ENCODE measurements at places on chromosomes 6 and 20.

GRCh38 chr6:96716221-96716620 is 121.1 kb downstream of the GPR63 start:
- no peak for DNase-seq

- DNase-seq = no peak
These were observed 28.6 kb downstream of the SLC23A2 start for GRCh38 chr20:4972506-4973251.

DNA sequence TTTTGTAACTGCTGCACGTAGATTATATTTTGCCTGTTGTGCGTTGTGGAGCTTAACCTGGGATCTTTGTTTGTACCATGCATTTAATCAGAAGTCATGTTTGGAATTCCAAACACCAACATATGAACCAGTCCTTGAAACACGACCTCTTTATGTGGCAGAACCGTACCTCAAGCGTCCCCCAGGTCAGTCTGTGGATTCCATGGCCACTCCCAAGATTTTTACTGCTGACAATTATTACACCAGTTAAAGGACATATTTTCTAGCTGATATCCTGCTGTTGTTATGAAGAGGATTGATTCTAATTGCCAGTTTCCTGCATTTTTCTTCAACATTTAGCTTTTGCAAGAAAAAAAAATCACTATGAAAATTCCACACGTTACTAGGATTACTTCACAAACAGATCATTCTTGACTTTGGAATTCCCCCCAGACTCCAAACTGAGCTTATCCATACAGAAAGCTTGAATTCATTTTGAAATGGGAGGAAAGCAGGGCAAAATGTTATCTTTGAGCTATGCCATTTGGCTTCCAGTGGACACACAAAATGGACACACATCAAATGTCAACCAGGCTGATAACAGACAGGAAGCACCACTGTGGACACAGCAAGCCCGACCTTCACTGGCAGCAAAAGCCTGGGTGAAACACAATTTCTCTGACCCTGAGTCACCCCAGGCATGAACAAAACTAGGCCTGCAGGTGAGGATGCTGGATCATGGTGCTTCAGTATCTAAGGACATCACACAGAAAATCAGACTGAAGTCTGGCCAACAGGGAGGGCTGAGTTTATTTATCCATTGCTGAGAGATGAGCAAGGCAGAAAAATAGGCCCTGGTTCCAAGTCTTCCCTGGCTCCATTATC is 542.9 kb upstream of the JAG1 start:
- no peak for DNase-seq

DNA sequence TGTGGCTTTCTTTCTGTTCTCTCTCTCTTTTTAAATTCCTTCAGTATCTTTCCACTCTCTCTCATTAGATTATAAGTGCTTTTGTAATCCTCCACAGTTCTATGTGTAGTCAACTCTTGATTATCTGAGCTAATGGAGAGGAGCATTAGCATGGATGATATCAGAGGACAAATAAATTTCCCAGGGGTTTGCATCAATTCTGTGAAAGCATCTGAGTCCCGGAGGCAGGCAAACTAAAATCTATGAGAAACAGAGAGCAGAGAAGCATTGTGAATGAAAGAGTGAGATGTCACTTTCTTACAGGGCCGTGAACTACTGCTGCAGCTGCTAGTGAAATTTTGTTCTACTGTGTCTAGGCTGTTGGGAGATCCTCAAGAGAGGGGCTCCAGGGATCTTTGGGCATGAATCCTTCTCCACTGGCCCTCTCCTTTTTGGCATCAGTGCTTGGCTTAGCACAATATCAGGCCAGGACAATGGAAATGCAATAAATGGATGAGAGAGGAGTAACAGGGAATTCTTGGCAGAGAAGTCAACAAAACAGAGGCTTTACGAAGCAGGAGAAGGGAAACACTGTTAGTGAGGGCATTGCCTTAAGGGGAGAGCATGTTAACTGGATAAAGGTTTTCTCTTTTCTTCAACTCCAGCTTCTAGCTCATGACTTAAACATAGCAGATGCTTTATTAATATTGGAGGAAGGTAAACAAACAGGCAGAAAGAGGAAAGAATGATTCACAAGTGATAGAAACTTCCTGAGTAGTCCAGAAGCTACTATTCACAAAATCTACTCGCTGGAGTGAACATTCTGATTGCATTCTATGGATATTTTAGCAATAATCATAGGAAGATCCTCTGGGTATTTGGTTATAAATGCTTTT is 847.0 kb upstream of the MAP3K7 start:
- no peak for DNase-seq

GRCh38 chr20:63041776-63042175 is 35.0 kb upstream of the BHLHE23 start:
- no peak for DNase-seq

DNA sequence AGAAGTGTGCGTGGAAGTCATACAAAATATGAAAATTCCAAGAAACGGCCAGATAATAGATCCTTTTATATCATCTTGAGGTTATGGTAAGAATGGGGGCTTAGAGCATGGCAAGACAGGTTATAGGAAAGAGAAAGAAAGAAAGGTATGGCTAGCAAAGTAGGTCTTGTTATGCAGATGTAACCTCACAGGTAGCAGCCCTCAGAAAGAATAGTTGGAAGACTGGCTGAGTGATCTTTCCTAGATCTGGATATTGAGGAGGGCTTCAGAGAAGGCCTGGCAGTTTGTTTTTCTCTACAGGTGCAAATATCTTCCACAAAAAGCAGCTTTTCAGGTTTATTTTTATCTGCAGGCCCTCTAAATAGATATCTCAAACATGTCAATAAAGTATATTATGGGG is 679.5 kb downstream of the KHDRBS2 start:
- no peak for DNase-seq

DNA sequence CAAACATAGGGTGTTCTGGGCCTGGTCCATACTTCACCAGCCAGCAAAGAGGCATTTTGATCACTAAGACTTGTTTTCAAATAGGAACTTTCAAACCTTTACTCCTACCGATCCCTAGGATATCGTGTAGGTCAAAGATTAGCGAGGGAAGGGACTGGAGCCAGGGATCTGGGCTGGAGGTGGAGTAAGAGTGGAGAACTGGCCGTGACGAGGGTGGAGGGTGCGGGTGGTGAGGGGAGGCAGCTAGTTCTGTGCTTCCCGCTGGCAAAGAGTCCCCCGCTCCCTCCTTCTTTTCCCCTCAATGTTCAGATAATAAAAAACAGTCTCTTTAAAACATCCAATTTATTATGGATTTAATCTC is 189.2 kb downstream of the FOXC1 start:
- DNase-seq = no peak

- DNase-seq = no peak
These were observed 13.4 kb downstream of the NAPB start for GRCh38 chr20:23407781-23408464.

- DNase-seq = no peak
These were observed 2.7 kb upstream of the MEI4 start for GRCh38 chr6:77650098-77650663.

GRCh38 chr6:156949376-156949775 is 172.2 kb downstream of the ARID1B start:
- DNase-seq = no peak

- no peak for DNase-seq
These were observed 551.2 kb downstream of the QKI start for GRCh38 chr6:163965426-163966348.

DNA sequence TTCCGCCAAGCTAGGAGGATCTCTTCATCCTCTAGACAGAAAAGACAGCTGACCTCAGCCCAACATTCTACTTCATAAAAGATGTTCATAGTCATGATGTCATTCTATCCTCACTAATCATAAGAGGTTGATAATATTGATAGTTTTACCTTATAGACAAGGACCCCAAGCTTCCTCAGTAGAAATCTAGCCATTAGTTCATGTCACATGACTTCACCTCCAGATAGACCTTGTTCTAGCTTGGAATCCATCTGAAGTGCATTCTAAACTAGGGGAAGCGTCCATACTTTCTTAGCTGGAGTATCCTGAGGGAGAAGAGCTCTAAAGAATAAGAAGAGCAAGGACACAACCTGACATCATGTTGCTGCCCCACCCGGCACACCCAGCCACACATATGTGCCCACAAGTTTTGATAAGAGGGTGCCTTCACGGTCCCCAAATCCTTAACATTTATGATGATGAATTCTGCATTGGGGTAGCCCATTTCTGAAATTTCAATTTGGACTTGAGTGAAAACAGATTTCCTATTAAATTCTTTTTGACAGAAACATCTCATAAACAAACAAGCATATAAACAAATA is 292.5 kb upstream of the STXBP5 start:
- no peak for DNase-seq

DNA sequence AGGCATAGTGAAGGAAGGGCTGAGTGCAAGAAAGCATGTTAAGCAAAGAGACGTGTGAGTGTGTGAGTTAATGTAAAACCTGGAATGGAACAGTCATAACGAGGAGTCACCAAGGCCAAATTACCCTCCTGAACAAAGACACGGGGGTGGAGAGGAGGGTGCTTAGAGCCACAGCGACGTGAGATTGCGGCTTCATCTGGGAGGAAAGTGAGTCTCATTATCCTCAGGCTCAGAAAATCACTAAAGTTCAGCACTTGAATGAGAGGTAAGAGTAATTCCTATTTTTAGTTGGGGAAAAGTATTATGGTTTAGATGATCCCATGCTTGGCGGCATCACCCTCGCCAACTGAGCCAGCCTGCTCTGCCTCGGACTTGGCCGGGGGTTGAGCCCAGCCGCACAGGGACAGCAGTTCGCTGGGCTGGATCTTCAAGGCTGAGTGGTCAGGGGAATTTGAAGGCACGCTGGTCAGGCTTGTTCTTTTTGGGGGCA is 136.6 kb downstream of the DTNBP1 start:
- DNase-seq = no peak

DNA sequence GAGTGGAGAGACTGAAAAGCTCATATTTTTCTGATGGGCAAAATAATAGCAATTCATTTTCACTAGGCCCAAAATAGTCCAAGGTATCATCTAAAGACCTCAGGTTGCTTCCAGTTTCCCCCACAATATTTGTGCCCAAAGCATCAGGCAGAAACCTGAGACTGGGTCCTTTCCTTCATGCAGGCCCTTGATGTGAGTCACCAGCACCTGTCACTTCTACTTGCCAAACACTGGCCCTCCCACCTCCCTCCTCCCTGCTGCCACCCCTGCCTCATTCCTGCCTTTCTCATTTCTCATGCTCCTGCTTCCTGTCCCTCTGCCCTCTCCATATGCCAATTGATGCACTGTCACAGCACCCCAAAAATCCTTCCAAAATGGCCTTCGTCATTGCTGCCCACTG is 230.4 kb upstream of the CST7 start:
- DNase-seq = no peak

DNA sequence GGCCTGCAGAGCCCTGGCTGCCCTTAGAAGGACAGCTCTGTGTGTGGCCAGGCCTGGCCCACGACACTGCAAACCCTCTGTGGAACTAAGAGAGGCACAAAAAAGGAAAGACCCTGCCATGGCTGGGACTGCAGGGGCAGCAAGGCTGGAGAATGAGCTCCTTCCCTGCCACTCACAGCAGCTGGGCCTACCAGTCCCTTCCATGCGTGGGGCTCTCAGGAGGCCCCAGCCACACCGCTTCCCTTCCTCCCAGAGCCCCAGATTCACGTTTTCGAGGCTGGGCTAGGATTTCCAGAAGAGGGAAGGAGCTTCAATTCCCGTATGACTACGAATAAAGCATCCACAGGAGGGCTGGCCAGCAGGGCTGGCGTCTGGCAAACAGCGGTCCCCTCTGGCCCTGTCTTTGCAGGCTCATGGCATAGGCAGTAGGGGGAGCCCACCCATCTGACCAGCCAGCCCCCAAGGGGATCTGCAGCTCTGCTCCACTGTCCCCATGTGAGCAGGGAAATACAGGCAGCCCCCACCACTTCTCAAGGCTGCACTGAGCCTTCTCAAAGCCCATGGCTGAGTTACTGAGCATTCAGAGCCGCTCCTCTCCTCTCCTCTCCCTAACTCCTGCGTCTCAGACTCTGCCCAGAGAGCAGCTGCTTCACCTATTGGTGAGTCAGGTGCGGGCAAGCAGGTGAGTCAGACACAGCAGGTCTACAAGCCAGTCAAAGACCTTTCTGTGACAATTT is 53.1 kb downstream of the NINL start:
- no peak for DNase-seq

DNA sequence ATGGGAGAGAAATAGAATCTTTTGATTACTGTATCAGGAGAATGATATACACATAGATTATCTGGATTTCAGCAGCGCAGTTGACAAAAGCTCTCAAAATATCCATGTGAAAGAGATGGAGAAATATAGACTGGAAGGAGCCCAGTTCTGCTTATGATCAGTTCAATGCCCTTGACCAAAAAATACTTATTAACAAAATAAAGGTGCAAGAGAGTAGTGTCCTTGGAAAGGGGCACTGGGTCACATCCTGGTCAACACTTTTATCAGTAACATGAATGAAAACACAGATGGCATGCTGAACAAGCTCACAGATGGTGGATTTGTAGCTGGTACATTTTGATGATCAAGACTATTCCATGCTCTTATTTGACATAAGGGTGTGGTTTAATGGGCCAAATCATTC is 63.9 kb upstream of the PLEKHG1 start:
- no peak for DNase-seq

DNA sequence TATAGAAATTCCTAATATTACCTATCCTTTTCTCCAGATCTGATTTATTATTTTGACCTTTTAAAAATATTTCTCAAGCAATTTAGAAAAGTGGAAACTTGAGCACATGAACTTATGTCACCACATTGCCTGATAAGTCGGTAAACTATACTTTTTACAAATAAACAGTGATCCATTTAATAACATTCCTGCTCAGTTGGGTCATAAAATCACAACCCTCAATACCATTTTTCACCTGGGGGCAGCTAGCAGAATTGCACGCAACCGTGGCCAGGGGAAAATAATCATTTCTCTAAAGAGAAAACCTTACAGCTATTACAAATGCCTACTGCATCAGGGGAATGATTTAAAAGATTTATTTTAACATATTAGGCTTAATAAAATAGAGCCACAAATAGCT is 614.5 kb downstream of the PHF3 start:
- DNase-seq = no peak

DNA sequence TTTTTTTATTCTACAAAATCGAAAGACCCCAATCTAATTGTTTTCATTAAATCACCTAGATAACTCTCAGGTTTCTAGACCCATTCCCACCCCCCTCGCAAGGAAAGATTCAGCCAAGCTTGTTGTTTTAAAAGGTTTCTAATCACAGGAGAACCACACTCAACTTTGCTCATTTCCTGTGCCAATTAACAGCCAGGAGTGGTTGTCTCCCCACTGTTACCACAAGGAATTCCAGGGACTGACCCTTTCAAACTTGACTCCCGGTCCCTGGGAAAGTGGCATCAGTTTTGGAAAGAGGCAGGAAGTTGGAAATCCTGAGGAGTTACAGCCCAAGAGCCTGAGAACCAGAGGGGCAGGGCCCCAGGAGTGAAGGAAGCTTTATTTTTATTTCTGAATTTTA is 561.3 kb upstream of the JAG1 start:
- no peak for DNase-seq

GRCh38 chr20:62762801-62763368 is 33.4 kb upstream of the MRGBP start:
- DNase-seq = no peak

GRCh38 chr6:19999319-20000191 is 162.4 kb downstream of the ID4 start:
- DNase-seq = no peak

GRCh38 chr20:25191689-25192088 is 3.8 kb upstream of the ENTPD6 start:
- DNase-seq = no peak

GRCh38 chr6:160344271-160344670 is 3.9 kb upstream of the SLC22A3 start:
- DNase-seq = no peak

- DNase-seq = no peak
These were observed 40.6 kb downstream of the TXLNB start for GRCh38 chr6:139251045-139251690.
